ENCODE measurements at places on chromosomes 5 and 9. TPM values are rescaled to one million over a fixed set of nuclear protein-coding genes. Genes with fewer than 3 reads are reported as not detected.

DNA sequence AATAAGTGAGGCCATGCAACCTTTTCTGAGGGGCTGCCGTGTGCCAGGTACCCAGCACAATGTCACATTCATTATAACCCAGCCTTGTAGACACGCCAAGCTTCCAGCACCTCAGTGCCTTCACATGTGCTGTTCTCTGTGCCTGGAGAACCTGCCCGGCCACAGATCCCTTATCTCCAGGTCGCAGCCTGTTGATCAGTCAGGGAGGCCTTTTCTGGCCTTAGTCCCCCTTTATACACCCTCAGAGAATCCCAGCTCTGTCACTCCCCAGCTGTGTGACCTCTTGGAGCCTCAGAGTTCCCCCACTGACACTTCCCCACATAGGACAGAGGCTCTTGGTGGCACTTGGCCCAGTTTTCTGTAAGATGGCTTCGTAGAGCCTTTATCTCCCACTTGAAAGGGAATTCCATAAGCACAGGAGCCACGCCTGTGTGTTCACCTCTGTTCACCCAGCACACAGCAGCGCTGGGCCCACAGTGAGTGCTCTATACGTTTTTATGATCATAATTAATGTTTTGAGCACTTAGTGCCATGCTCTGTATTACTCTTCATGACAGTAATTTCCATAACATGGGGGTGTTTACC is 38.7 kb downstream of the NEURL1B start:
- DNase-seq: no peak

DNA sequence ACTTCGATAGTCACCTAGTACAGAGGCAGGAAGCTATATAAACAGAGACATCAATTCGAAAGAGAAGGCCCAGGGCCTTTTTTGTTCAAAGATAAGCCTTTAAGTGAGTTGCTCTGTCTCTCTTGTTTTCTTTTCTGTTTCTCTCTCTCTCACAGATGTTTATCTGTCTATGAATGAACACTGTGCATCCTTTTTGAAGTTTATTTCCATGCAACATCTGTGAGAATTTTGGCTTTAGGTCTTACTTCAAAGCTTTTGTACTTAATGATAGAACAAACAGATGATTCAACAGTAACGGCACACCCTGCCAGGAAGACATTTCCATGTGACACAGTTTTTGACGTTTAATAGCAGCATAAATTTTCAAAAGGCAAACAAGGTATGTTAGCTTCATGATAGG is 1413.1 kb upstream of the CDH6 start:
- no peak for DNase-seq

GRCh38 chr9:93076101-93076791 is 17.7 kb downstream of the SUSD3 start:
- DNase-seq: no peak

DNA sequence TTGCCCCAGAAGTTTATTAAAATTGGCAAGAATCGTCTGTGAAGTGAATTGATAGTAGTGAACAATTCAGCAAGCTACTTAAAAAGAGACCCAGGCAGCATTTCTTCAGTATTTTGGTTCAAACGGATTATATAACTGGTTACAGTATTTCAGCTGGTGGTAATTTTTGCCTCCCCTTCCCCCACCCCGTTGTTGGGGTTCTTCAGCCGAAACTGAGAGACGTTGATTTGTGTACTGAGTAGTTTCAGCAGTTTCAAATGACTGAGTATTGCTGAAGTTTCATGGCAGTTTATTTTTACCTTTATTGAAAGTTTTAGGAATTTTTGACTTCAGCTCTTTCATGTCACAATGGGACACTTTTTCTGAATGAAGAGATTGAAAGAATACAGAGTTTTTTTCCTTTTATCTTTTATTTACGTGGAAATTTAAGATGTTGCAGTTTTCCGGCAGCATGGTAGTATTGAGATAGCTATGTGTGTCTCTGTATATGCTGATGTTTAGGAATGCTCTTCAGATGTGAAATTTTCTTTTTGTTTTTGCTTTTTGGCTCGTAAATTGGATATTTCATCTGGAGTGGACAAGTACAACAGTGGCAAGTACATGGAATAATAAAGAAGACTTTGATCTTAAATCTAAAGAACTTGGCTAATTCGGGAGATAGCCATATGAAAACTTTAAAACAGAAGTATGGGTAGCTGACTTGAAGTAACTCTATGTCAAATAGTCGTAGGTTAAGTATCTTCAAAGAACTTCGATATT is 1.9 kb downstream of the GPBP1 start:
- peak; percentile 24 for DNase-seq

- no peak for DNase-seq
These were observed 94.8 kb downstream of the SLC1A3 start for GRCh38 chr5:36701085-36701698.

DNA sequence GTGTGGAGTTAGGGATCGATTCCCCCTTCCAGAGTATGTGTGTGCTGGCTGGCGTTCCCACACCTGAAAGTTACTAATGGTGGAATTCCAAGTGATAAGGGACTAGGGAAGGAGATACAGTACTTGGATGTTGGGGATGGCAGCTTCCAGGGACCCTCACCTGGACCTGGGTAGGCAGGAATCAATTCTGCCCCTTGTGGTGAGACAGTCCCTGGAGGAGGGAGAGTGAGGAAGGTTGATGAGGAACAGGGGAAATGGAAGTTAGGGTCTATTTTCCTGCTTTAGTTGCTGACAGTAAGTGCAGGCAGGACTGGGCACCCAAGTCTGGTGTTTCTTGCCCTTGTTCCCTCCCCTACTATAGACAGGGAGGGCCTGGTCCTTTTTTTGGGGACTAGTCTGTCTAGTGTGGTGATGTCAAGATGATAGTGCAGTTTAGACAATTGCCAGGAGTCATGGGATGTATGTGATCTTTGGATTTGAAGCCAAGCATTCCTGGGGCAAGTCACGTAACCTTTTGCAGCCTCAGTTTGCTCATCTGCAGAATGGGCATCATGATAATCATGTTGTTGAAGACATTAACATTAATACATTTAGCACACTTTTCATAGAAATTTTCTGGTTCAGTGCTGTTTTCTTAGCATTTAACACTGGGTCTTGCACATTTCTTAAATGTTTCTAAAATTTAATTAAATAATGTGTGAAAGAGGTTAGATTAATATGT is 51.7 kb downstream of the DAB2IP start:
- no peak for DNase-seq

- peak; percentile 15 for DNase-seq
These were observed 68.8 kb downstream of the ELL2 start for GRCh38 chr5:95892784-95893354.

DNA sequence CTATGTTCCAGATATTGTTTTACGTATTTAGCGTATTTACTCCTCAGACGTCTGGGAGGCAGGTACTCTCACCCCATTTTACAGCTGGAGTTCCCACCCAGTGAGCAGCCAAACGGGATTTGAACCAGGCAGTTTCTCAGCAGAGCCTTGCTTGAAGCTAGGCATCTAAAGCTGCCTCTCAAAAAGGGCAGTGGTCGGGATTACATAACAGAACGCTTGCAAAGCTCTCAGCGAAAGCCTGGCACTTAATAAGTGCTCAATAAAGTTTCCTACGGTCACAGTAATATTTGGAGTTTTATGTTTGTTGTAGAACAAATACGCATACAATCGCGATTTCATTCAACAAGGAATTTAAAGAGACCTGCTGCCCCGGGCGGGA is 286 bp upstream of the BSPRY start:
- no peak for DNase-seq

DNA sequence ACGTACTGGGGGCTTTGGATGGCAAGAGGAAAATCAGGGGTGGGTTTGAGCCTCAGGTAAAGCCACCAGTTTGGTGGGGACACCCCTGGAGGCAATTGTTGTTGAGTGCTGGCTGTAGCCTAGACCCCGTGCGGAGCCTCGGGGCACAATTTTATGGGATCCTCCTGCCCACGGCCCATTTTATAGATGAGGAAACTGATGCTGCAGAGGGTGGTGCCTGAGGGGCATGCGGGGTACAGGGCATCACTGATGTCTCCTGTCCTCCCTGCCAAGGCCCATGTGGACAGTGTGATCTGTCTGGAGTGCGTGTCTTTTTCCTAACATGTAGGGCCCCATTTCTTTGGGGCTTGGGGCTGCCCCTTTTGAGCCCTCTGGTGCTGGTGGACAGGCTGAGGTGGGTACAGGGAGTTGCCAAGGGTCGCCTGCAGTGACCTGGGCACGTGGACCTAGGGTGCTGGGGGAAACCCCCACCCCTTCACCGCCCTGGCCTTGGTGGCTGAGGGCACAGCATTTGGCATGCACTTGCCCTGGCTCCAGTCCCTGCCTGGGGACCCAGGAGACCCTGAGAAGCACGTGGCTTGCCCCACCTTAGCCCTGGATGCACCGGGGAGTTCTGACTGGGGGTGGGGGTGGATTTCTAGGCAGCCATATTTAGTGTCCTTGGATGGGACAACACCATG is 22.1 kb downstream of the WNK2 start:
- no peak for DNase-seq

DNA sequence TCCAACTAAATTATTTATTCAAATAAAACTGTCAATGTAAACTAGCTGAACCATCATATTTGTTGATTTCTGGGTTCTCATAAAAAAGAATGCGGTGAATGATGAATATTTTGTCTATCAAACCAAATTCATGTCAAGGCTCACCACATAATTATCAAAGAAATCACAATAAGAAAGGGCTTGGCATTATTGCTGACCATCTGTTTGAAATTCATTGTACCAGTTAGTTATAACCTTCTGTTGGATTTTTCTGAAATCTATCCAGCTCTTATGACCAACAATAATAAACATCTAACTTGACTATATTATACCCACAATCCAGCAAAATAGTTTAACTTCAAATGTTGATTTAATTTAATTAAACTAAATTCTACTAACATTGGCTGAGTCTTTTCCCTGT is 53.1 kb downstream of the GABRA1 start:
- DNase-seq: no peak

DNA sequence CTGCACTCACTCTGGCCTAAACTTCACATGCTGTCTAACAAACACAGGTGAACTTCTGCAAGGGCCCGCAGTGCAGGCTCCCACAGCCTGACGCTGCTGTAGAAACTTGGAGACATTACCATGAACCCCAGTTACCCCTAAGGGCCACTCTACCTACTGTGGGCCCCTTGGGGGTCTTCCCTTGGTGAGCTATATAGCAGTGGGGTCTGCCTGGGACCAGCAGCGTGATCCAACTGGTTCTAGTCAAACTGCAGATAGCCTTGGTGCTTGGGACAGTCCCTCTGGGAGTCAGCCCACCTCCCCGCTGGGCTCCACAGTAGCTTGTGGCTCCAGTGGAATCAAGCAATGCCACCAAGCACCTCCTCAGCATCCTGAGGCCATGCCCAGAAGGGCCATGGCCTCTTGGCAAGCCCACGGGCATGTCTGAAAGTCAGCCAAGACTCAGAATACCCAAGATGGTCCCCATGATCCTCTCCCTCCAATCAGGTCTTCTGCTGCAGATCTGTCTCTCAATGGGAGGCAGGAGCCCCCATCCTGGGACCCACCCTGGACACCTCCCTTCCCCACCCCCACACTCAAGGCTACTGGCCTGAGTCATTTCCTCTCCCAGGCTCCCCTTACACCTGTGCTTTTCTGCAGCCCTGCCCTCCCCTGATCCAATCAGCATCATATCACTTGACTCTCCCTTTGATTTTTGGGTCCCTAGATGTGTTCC is 230.0 kb upstream of the IRX1 start:
- no peak for DNase-seq

GRCh38 chr5:41763574-41763973 is 106.7 kb downstream of the OXCT1 start:
- DNase-seq: no peak

GRCh38 chr5:91706785-91707520 is 323.8 kb upstream of the ARRDC3 start:
- DNase-seq: no peak

DNA sequence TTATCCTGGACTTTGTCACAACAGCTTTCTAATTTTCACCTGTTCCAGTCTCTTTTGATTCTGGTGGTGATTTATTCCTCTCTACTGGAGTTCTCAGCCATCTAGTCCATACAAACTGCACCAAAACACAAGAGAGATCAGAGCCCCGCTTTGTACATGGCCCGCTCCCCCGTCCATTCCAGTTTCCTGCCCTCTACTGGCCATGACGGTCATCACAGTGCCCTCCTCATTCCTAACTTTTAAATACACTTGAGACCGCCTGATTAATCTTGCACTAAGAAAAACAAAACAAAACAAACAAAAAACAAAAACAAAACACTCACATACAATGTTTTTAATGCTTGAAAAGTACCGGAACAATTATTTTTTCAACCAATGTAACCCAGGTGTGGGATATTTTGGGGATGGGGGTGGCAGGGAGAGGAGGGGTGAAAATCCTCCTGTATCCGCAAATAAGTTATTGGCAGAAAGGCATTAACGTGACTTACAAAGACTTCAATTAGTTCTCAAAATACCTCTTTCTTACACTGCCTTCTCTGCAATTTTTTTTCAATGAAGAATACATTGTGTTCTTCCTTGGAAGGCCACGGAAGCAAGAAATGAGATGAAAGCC is 84.8 kb upstream of the PAM start:
- DNase-seq: no peak

DNA sequence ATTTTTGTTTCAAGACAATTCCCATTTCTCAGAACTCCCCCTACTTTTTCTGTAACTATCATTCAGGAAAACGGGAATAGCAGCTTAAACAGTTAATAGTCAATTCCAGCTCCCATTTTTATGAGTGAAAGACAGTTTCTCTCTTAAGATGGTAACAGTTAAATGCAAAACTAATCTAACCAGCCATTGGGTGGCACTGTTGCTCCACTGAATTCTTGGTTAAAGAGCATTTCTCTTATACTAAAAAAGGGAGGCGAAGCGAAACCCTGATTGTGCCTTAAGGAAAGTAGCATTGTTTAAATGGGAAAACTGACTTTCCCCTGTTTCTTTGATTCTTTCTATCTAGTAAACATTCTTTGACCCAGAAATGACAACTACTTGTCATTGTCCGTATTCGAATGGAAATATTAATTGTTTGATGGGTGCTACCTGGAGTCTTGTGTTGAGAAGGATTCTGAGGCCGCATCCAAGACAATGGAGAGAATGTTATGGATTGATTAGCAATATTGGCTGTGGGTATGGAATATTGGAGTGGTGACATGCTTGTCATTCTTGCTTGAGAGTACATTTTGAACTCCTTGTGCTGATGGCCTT is 507.8 kb downstream of the MAT2B start:
- DNase-seq: no peak

The SPATA31C1 gene
- total RNA-seq: not detected

The ENTREP1 gene
- not detected for total RNA-seq

The SLC6A3 gene
- not detected for total RNA-seq

The PCDHA9 gene
- not detected for total RNA-seq

The TEX48 gene
- 1.0 TPM for total RNA-seq

The GABRP gene
- total RNA-seq: not detected

The FOXD4L5 gene
- 0.27 TPM for total RNA-seq

The LRRTM2 gene
- total RNA-seq: 0.12 TPM

All from activated T-helper 1 cell treated with anti-CD3 and anti-CD28 coated beads, Interleukin-12 subunit alpha, Interleukin-12 subunit beta, Interleukin-2, Interleukin-4 antibody, amounts not matched to agents 30 ng/mL and 10 ng/mL and 1 ng/mL, durations not matched to agents 14 hours and 24 hours and 36 hours (primary cell).